ENCODE measurements at places on chromosomes 1 and 21.

GRCh38 chr1:221429264-221429663 is 312.6 kb downstream of the DUSP10 start:
- DNase-seq: no peak

DNA sequence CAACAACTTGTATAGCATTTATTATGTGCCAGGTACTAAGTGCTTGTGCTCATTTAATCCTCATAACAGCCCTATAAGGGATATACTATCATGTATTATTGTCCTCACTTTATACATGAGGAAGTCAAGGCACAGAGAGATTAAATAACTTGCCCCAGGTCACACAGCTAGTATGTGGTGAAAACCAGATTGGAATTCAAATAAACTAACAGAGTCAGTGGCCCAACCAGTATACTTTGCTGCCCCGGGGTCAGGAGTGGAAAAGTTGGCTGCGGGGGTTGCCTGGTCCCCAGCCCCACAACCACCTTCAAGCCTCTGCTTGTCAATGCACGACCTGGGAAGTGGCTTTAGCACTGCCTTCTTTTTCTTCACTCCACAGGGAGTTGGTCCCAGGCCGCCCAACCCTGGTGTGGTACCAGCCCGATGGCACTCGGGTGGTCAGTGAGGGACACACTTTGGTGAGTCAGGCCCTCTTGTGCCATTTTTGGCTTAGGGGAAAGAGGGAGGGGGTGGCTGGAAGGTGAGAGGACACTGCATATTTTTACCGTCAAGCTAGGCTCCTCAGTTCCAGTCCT is 2.5 kb downstream of the ADAM15 start:
- no peak for DNase-seq

- DNase-seq: no peak
Measured at GRCh38 chr1:52140633-52141512, 1.0 kb upstream of the ZFYVE9 start.

- DNase-seq: no peak
Measured at GRCh38 chr1:12085643-12086260, 22.6 kb downstream of the TNFRSF8 start.

All from activated T-cell treated with anti-CD3 and anti-CD28 coated beads for 24 hours (primary cell).